ENCODE measurements at places on chromosomes 5 and 9.
A peak's percentile ranks its signal among the peaks of the same experiment; 100 is the strongest.

- no peak for DNase-seq
Observed at GRCh38 chr9:2967766-2968165, 123.9 kb upstream of the PUM3 start.

- no peak for DNase-seq
Observed at GRCh38 chr9:117434566-117434965, 19.7 kb upstream of the ASTN2 start.

DNA sequence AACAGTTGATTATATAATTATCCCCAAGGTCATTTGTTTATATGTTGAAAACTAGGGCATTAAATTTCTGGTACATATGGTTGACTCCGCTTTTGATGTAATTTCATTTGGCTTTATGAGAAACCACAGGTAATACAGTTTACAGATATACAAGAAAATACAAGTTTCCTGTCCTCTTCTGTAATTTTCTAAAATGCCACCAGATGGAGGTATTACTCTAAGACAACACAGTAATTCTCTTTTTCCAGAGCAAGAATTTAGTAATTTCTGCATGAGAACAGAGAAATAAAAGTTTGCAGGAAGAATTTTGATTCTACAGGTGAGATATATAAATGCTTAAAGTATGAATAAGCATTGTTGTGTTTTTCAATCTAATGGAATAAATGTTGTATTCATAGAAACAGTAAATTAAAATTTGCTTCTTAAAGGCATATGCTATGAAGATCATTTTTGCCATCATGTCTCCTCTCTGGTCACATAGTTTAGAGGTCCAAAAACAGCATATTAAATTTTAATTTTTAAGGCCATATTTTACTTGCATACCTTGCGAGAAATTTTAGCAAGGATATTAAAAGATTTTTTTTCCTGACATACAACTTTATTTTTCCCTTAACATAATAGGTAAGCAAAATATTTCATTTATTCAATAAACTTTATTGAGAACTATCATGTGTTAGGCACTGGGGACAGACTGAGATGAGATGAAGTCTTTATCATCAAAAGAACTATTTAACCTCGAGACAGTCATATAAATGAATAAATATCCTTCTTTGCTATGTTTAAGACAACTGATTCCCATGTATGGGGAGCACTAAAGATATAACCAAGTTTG is 22.7 kb downstream of the CHD1 start:
- no peak for DNase-seq

DNA sequence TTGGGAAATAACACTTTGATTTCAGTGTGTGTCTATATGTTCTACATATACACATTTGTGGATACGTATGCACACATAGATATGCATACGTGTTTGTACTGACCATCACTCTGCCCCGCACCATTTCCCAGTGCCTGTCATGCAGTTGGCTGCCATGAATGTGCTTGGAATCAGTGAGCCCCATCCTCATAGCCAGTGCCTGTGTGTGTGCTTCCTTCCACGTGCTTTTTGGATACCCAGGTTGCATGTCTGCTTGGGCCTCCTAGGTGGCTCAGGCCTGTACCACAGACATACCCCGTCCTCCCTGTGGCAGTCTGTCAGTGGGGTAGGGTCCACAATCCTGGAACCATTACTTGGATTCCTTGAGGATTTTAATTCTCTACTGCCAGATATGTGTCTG is 243.6 kb downstream of the FANCC start:
- DNase-seq, result no peak

- peak; percentile 31 for DNase-seq
Observed at GRCh38 chr5:141850244-141850768, 27.9 kb downstream of the PCDH1 start.

DNA sequence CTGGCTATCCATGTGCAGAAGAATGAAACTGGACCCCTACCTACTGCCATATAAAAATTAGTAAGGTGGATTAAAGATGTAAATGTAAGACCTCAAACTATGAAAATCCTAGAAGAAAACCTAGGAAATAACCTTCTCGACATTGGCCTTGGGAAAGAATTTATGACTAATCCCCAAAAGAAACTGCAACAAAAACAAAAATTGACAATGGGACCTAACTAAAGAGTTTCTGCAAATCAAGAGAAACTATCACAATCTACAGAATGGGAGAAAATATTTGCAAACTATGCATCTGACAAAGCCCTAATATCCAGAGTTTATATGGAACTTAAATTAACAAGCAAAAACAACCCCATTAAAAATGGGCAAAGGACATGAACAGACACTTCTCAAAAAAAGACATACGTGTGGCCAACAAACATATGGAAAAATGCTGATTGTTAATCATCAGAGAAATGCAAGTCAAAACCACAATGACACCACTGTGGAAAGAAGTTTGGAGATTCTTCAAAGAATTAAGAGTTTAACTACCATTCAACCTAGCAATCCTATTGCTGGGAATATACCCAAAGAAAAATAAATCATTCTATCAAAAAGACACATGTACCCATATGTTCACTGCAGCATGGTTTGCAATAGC is 98.5 kb downstream of the NR3C1 start:
- DNase-seq, result no peak

GRCh38 chr5:179780362-179780761 is 13.4 kb upstream of the LTC4S start:
- DNase-seq, result no peak

GRCh38 chr5:138946241-138946623 is 71.1 kb upstream of the LRRTM2 start:
- no peak for DNase-seq

DNA sequence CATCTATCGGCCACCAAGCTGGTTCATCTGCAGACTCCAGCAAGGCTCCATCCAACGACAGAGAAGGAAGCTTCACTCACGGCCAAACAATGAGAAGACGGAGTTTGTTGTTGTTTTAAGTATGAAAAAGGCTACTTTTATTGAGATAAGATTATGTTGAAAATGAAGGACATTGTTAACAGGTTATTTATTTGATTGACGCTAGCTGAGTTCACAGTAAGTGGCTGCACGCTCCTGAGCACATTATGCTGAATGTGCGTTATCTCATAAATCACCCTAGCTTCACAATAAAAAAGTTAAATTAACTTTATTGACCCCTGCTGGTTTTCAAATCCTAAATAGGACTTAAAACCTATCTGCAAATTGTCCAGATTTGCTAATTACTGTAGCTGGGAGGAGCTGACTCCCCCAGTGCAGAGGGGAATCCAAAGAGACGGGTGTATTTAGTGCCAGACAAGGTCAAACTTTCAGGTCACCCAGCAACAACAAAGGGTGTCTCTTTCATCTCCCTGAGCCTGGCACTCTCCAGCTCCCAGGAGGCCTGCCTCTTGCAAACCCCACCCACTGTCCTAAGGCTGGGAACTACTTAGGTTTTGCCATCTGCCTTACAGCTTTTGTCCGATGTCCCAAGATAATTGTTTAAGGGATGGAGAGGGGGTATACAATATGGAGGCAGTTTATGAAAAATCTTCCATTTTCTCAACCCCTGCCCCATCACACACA is 129.2 kb downstream of the ZDHHC21 start:
- DNase-seq, result no peak

DNA sequence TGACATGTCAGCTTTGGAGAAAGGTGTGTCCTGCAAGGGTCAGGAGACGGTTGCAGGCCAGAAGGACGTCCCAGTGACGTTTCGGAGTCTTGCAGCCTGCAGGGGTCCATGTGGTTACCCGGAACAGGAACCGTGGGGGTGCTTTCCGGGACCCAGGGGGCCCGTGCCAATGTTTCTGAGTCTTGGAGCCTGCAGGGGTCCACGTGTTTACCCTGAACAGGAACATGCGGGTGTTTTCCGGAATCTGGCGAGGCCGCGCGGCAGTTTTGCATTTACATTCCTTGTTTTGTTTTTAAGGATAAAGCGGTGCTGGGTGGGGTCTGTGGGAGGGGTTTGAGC is 30.6 kb downstream of the NKD2 start:
- DNase-seq, result no peak

DNA sequence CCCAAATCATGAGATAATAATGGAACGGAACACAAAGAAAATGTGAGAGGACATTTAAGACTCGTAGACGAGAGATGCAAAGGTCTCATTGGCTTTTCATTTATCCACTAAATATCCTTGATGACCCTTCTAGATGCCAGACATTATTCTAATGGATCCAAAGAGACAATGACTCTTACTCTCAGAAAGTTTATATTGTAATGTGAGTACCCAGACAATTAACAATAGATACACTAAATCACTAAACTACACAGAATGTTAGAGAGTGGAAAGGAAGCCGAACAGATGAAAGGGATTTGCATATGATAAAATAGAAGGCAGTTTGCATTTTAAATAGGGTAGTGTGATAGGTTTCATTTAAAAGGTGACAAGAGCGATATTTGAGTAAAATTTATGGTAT is 973.3 kb downstream of the TAF11L14 start:
- no peak for DNase-seq

- no peak for DNase-seq
Observed at GRCh38 chr5:54820346-54821134, 164.9 kb downstream of the ESM1 start.

DNA sequence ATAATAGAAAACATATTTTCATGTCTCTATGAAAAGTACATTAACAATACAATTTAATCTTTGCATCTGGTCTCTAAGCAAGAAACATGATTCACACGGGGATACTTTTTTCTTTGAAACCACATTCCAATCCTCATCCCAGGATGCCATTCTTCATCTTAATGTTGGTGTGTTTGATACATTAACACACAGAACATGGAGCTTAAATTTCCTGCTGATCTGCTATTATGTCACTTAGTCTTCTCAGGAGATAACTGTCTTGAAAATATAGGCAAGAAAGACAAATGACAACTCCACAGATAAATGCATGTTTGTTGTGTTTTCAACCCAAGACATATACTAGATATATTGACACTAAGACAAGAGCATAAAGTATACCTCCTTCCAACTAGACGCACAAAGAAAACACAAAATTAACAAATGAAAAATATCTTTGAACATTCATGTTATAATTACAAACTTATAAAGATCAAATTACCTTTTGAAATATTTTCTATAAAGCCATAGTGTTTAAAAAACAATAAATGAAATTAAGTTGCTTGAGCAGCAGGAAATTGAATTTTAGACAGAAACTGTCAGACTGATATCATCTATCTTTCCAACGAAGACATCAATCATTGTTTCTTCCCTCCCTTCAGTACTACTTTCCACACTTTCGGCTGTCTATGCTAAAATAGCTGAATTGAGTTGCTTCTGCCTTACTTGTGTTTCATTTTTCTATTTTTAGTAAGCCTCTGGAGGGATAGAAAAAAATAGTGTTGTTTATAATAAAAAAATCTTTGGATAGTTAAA is 1676.7 kb upstream of the CDH9 start:
- no peak for DNase-seq

DNA sequence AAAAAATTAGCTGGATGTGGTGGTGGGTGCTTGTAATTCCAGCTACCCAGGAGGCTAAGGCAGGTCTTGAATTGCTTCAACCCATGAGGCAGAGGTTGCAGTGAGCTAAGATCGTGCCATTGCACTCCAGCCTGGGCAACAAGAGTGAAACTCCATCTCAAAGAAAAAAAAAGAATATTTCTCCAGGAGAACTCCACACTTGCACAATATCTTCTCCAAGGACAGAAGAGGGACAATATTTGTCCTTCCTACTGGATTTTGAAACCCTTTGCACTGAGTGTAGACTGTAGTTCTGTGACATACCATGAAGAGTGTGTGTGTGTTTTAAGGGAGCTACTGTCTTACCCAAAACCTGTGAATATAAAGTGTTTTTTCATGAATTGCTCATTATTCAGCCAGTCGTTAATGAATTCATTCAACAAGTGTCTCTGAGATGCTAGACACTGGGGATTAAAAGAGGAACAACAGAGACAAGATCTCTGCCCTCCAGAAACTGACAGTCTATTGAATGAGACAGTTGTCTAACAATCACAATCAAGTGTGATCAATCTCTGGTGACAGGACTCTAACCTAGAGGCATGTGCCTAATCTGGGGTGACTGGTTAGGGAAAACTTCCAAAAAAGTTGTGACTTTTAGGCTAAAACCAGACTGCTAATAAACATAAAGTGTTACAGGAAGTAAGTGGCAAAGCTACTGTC is 9.8 kb upstream of the UBE2D2 start:
- DNase-seq, result no peak

DNA sequence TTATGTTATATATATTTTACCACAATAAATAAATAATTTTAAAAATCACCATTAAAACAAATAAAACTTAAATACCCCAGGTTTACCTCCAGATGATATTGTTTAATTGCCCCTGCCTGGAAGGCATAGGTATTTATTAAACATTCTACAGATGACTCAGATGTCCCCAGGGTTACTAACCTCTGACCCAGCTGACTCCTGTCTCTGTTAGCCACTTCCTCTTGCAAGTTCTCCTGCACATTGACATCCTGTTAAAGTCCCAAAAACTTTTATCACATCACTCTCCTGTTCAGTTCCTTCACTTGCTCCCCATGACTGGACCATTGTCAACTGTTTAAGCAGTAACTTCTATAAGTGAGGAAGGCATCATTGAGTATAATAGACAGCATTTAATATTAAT is 37.0 kb upstream of the RAB3C start:
- DNase-seq, result no peak

DNA sequence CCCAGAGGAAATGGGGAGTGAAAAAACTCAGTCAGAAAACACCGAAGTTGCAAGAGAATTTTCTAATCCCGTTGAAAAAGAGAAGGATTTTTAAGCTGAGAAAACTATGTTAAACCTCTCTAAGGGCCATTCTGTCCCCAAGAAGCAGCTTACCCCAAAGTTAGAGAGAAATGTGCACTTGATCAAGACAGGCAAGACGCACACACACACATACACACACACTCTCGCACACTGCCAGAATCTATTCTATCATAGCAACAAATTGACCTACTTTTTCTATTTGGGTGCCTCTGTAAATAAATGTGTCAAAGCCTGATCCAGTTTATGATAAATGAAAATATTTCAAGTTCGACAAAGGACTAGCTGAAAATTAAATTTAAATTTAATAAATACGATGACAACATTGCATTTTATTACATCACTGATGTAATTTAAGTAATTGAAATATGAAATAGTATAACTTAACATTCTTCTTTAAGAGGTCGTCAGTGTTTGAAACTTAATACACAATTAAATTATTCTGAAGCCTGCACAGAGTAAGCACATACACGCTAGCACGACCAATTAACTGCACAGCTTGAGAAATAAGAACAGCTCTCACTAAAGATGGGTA is 5.9 kb downstream of the NFIL3 start:
- no peak for DNase-seq

- DNase-seq, result peak; percentile 30
Observed at GRCh38 chr9:94002316-94003140, 47.4 kb upstream of the BARX1 start.

DNA sequence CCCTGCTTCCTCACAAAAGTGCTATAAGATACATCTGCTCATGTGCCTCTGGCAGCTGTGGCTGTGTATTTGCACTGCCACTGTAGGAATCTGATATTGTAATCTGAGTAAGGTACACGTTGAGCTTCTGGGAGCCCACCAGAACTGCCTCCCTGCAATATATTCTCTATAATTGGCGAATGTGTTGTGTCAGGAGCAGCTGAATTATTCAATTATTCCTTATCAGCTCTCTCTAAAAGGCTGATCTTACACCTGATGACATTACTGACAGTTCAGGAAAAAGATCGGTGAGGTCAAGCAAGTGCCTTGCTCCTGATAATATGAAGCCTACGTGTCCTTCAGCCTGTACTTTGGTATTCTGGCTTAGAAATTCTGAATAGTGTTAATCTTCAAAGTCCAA is 1015.0 kb downstream of the CDH9 start:
- no peak for DNase-seq
